ENCODE measurements at places on chromosomes 6 and 20. TPM values are rescaled to one million over a fixed set of nuclear protein-coding genes. Genes with fewer than 3 reads are reported as not detected.
A peak's percentile ranks its signal among the peaks of the same experiment; 100 is the strongest.

GRCh38 chr20:37970856-37971245 is 62.4 kb downstream of the TTI1 start:
- DNase-seq: no peak
- no peak overlapping the region for H3K4me3 ChIP-seq
- no peaks in the 10 kb centered on the region for H3K4me1 ChIP-seq

GRCh38 chr6:47670851-47671250 is 27.5 kb upstream of the ADGRF4 start:
- H3K27ac ChIP-seq: no peak overlapping the region
- no peak overlapping the region for H3K4me3 ChIP-seq
- no peak for DNase-seq
- H3K4me1 ChIP-seq: no peaks in the 10 kb centered on the region
- H3K27me3 ChIP-seq: no peaks in the 10 kb centered on the region
- no peaks in the 10 kb centered on the region for H3K36me3 ChIP-seq

Gene PPARD
- 21.2 TPM for total RNA-seq

GRCh38 chr6:21468461-21468860 is 125.1 kb upstream of the SOX4 start:
- no peaks in the 10 kb centered on the region for H3K4me1 ChIP-seq
- no peaks in the 10 kb centered on the region for H3K27me3 ChIP-seq
- no peak for DNase-seq
- no peak overlapping the region for H3K4me3 ChIP-seq

Gene NELFE
- total RNA-seq: 88.9 TPM

GRCh38 chr6:170176136-170176897 is 114.6 kb downstream of the DLL1 start:
- no peak overlapping the region for H3K4me3 ChIP-seq
- H3K4me1 ChIP-seq: no peaks in the 10 kb centered on the region
- H3K27me3 ChIP-seq: no peaks in the 10 kb centered on the region
- DNase-seq: peak; percentile 24
- no peaks in the 10 kb centered on the region for H3K36me3 ChIP-seq

Gene SFTA2
- not detected for total RNA-seq

GRCh38 chr6:137246791-137247202 is 27.6 kb upstream of the IFNGR1 start:
- H3K27ac ChIP-seq: no peak overlapping the region
- no peak overlapping the region for H3K4me3 ChIP-seq
- no peaks in the 10 kb centered on the region for H3K4me1 ChIP-seq
- no peaks in the 10 kb centered on the region for H3K36me3 ChIP-seq

- no peaks in the 10 kb centered on the region for H3K36me3 ChIP-seq
- H3K4me1 ChIP-seq: no peaks in the 10 kb centered on the region
- no peak for DNase-seq
Measured at GRCh38 chr6:79077715-79078074, 359 bp downstream of the PHIP start.

DNA sequence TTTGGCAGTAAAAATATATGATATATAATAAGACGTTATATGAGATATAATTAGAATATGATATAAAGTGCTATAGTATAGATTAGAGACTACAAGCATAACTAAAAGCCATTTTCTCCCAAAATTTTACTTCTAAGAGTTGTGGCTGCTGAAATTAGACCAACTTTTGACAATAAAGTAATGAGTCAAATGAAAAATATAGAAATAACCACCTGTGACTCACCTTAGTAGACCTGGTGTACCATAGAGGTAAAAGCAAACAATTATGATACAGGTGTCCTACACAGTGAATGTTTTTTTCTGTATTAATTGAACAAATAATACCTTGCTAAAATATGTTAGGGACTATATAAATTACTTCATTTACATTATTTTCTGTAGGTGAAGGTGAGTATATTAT is 482.9 kb upstream of the MAN1A1 start:
- no peak overlapping the region for H3K4me3 ChIP-seq
- no peak overlapping the region for H3K27ac ChIP-seq
- no peak for DNase-seq

Gene PRDM1
- total RNA-seq: 3.5 TPM

- H3K27me3 ChIP-seq: no peaks in the 10 kb centered on the region
- H3K36me3 ChIP-seq: no peaks in the 10 kb centered on the region
- no peak for DNase-seq
- no peak overlapping the region for H3K27ac ChIP-seq
Measured at GRCh38 chr6:80469977-80470376, 363.5 kb downstream of the BCKDHB start.

Gene SAMD10
- total RNA-seq: 6.0 TPM

Gene CTAGE9
- total RNA-seq: not detected

Gene CFAP206
- total RNA-seq: 8.7 TPM

DNA sequence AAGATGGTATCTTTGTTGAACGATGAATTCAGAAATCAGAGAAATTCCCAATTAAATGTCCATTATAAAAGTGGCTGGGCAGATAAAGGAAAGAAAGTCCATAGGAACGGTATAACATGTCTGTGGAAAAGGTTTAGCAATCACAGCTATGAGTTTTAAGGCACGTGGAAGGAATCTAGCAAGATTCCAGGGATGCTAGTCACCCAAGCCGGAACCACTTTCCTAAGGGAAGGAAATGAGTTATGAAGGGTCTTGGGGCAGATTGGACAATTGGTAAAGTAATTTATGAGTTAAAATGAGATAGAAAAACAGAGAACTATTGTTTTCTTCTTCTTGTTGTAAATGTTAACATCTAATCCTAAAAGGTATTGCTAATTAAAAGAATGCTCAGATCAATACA is 384.8 kb downstream of the ADGRB3 start:
- DNase-seq: no peak
- H3K36me3 ChIP-seq: no peaks in the 10 kb centered on the region
- no peak overlapping the region for H3K27ac ChIP-seq
- no peaks in the 10 kb centered on the region for H3K27me3 ChIP-seq
- H3K4me1 ChIP-seq: no peaks in the 10 kb centered on the region

DNA sequence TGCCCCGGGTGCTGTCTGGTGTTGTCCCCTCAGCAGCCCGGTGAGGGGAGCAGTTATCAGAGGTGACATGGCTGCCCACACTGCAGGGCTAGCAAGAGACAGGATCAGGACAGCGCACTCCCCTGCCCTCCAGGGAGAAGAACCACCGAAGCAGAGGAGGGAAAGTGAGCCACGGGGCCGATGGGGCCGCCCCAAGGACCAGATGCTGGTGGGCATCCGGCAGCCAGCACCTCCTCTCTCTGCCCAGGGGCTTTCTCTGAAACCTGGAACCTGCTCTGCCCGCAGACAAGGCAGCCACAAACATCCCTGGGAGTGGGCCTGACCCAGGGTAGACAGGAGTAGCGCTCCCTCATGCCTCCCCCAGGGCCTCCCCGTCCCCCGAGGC is 163.0 kb upstream of the CST7 start:
- no peak overlapping the region for H3K27ac ChIP-seq
- H3K4me3 ChIP-seq: no peak overlapping the region
- no peak for DNase-seq
- no peaks in the 10 kb centered on the region for H3K36me3 ChIP-seq
- H3K27me3 ChIP-seq: no peaks in the 10 kb centered on the region

Gene SOBP
- total RNA-seq: 23.3 TPM

Gene TFAP2B
- total RNA-seq: not detected

Gene IGF2R
- total RNA-seq: 60.3 TPM

Gene GGTLC1
- total RNA-seq: not detected

- H3K27ac ChIP-seq: no peak overlapping the region
- no peaks in the 10 kb centered on the region for H3K4me1 ChIP-seq
- no peaks in the 10 kb centered on the region for H3K27me3 ChIP-seq
- H3K36me3 ChIP-seq: no peaks in the 10 kb centered on the region
- DNase-seq: no peak
Measured at GRCh38 chr6:164854526-164854925, 454.9 kb downstream of the C6orf118 start.

Gene COL20A1
- 7.1 TPM for total RNA-seq

DNA sequence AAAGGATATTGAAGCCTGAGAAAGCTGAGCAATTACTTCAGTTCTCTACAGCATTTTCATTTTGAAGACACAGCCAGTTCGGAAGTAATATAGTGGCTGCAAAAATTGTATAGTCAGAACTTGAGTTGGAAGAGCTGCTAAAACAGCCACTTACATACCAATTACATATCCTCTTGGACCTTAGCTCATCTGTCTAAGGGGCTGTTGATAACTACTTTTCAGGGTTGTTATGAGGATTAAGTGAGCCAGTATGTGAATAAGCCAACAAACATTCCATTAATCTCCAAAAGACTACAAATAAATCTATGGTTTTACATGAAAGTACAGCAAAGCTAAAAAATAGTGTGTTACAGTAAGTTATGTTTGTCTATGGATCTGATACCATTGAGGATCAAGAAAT is 59.7 kb downstream of the TMEM200A start:
- no peaks in the 10 kb centered on the region for H3K27me3 ChIP-seq
- H3K27ac ChIP-seq: no peak overlapping the region
- no peaks in the 10 kb centered on the region for H3K36me3 ChIP-seq
- no peak overlapping the region for H3K4me3 ChIP-seq

DNA sequence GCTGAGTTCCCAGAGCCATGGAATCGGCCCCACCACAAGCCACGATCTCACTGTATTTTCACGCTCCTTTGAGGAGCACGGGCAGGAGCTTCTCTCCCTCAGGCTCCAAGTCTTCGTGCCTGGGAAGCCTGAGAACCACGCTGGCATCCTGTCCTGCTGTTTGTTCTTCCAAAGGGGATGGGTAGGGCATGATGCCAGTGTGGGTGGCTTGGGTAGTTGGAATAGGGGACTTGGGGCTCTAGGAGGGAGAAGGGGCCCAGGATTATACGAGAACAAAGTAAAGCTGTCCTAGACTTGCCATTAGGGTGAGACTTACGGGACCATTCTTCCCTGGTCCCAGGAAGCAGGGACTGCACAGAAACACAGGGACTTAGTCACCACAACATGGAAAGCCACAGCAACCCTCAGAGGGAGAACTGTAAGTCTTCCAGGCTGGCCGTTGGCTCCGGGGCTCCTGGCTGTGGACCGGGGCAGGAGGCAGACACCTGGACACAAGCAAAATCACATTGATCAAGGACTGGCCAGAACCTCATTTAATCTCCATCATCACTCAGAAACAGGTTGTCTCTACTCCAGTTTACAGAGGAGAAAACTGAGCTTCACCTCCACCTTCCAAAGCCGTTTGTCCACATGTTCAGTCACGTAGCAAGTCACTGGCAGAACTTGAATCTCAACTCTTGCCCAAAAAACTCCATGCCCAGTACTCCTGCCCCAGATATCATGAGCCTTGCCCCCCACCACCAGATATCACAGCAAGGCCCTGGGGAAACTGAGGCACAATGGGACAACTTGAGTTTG is 1.3 kb downstream of the CCN5 start:
- no peak overlapping the region for H3K4me3 ChIP-seq
- no peaks in the 10 kb centered on the region for H3K27me3 ChIP-seq
- peak overlapping the region; percentile 54 for H3K27ac ChIP-seq
- H3K36me3 ChIP-seq: no peaks in the 10 kb centered on the region
- peaks cover 4% of the 10 kb centered on the region for H3K4me1 ChIP-seq

Gene DAAM2
- total RNA-seq: 41.3 TPM
